ENCODE measurements at places on chromosomes 12 and 14. TPM values are rescaled to one million over a fixed set of nuclear protein-coding genes. Genes with fewer than 3 reads are reported as not detected.

The ITPR2 gene
- total RNA-seq, result 7.6 TPM

The KRT6C gene
- total RNA-seq, result not detected

The KRT72 gene
- not detected for total RNA-seq

The MYL6 gene
- 2,668 TPM for total RNA-seq

GRCh38 chr14:90003526-90004307, 48.0 kb downstream of the TDP1 start:
- DNase-seq, result no peak

- no peak for DNase-seq
Measured at GRCh38 chr14:105917933-105918436, 391.6 kb downstream of the TMEM121 start.

The SYNDIG1L gene
- not detected for total RNA-seq

Measured in HFFc6 (cell line).